GM20000 (cell line): ENCODE measurements at places on chromosomes 3 and 15.

- no peak for DNase-seq
These were observed 22.2 kb upstream of the RHO start for GRCh38 chr3:129506231-129506742.

GRCh38 chr15:67196672-67197363, 57.6 kb downstream of the AAGAB start:
- peak; percentile 9 for DNase-seq

GRCh38 chr3:149267565-149267964, 45.9 kb upstream of the CP start:
- DNase-seq, result no peak

DNA sequence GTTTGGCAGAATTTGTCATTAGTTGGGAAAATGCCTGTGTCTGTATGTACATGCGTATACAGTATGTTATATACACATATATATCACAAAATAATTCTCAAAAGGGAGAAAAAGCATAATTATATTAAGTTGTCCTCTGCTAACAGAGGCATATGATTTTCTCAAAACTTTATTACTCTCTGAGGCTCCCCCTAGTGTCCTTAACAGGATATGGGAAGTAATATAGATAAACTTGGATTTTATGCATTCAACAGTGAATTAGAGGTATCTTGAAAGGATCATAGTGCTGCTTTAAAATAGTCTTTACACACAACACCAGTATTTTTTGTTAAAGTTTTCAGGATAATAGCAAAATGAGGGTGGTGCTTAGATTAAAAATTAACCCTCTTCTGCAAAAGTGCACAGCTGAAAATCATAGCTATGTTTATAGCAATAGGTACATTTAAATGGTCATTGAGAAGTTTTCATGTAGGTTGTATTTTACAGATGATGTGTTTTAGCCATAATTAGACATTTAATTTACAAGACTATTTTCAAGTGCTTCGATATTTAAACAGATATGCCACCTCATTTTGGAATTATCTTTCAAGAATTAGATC, 454.0 kb upstream of the ROBO2 start:
- peak; percentile 20 for DNase-seq

GRCh38 chr15:35777061-35777460, 231.1 kb upstream of the DPH6 start:
- DNase-seq, result no peak
